Activated T-helper 17 cell treated with anti-CD3 and anti-CD28 coated beads, Interleukin-2, amount 50 U/mL, for 72 hours (primary cell): ENCODE measurements at places on chromosomes 5 and 9. TPM values are rescaled to one million over a fixed set of nuclear protein-coding genes. Genes with fewer than 3 reads are reported as not detected.

Gene SLC38A9
- total RNA-seq: 12.5 TPM

Gene IGFBPL1
- not detected for total RNA-seq

Gene ADCY2
- total RNA-seq: not detected

DNA sequence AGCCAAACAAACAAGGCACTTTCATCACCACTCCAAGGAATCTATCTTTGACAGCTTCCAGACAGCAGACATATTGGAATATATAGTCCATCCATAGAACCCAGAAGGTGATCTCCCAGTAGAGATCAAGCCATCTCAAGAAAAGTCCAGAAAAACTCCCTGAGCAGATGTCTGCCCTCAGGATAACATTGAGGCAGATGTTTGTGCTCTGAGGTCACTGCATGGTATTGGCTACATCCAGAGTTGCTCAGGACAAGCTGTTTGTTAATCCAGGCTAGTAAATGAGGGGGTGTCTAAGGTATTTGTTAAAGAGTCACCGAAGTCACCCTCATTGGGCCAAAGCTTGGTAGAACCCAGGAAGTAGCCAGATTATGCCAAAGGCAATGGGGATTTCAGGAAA, 556.3 kb upstream of the KLF4 start:
- ATAC-seq: no peak

DNA sequence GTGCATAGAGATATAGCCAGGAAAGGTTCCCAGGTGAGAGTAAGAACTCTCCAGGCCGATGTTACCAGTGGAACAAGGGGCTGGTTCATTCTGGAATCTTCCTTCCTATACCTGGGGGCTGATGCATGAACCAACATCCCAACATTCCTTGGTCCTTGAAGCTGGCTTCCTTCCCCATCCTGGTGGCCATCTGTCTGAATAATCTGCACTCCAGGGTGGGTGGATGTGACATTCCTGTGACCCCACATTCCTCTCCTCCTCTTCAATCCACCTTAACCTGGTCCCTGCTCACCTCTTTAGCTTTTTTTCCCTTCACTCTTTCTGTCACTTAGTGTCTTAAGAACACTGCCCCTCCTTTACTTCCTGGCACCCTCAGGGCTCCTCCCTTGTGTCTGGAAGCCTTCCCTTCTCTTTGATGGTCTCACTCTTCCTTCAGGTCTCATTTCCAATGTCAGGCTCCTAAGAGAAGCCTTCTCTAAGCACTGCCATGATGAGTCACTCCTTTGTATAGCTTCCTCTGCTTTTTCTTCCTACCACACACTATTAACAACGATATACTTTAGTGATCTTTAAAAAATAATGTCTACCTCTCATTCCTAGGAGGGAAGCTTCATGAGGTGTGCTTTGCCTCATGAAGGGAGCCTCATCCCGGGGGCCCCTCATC, 80.3 kb downstream of the BOD1 start:
- no peak for ATAC-seq

- peak; percentile 99 for ATAC-seq
These were observed at the start of gene TTLL11 for GRCh38 chr9:122092611-122093506. Gene TTLL11 (minus strand): TSS chr9:122093308. CDS start chr9:122093148, 160 bp downstream.

- ATAC-seq: no peak
These were observed 250.7 kb upstream of the PTPRD start for GRCh38 chr9:10863476-10863875.

DNA sequence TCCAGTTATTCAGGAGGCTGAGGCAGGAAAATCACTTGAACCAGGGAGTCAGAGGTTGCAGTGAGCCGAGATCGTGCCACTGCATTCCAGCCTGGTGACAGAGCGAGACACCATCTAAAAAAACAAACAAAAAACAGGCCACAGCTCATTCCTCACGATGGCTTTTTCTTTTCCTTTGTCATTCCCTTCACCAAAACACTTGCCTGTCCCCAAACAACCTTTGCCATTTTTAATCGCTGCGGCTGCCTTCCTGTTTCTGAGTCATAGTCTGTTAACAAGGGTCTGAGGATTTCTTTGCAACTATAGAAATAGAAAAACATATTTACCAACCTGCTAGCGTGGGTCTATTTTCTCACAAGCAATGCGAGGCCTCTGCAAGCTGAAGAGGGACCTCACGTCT, 123.0 kb upstream of the FSTL4 start:
- no peak for ATAC-seq

GRCh38 chr9:131257266-131258025, 18.9 kb downstream of the FAM78A start:
- no peak for ATAC-seq

- ATAC-seq: no peak
These were observed 1353.4 kb upstream of the WWC1 start for GRCh38 chr5:166938071-166938470.

DNA sequence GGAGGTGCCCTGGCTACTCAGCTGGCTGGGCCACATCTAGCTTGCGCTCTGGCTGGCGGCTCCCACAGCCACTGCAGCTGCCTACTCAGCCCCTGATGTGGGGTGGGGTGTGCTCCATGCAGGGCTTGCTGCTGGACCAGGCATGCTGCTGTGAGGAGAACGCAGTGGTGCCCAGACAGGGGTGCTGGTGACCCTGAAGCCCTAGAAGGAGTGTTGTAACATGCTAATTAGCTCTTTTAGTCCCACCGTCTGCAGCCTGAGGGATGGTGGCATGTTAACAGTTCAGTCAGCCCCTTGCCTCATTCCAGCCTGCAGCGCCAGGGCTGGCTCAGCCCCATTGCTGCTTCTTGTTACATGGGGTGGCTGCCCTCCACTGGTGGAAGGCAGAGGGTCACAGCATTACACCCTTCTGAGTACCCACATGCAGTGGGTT, 642.3 kb downstream of the DMRTA1 start:
- ATAC-seq: no peak

- ATAC-seq: peak; percentile 15
These were observed 4.3 kb upstream of the GPX3 start for GRCh38 chr5:151015974-151016587.

GRCh38 chr5:33037076-33037475, 326.0 kb downstream of the NPR3 start:
- ATAC-seq: no peak

- ATAC-seq: no peak
These were observed 224.1 kb downstream of the ESM1 start for GRCh38 chr5:54761213-54761701.

- no peak for ATAC-seq
These were observed at the start of gene INSYN2B for GRCh38 chr5:169980418-169981053. Gene INSYN2B (minus strand): TSS chr5:169980495. CDS start chr5:169883898, 96,597 bp downstream.

GRCh38 chr9:2377117-2377516, 244.5 kb upstream of the VLDLR start:
- ATAC-seq: no peak

DNA sequence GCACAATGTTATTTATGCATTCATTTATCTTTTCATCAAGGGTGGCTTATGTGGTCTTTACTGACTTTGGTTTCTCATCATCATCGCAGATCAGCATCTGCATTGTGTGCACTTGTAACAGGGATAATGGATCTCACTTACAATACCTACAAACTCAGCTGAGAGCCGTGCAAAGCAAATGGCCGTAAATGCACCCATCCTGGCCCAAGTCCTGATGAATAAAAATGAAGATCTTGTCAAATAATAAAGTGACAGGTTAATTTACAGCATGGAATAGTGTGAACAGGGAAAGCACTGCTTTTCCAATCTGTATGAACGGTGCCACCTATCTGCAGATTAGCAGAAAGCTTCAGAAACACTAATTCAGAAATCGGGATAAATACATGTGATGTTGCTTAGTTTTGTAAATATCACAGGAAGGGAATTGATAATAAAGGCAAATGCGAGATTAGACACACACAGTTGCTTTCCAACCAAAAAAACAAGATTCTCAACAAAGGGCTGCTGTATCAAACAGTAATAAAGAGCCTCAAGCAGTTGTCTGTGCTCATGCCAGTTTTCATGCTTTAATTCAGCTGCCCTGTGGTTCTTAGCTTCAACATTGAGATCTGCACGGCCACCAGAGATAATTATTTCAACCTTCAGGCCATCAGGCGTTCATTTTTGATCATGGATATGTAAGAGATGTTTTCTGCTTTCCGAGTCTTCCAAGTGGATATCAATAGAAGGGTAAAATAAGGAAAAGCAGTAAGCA, 153.4 kb upstream of the POU5F2 start:
- ATAC-seq: no peak

GRCh38 chr9:90801973-90802322, 329 bp downstream of the SYK start:
- ATAC-seq: peak; percentile 7

- ATAC-seq: no peak
These were observed 3.9 kb downstream of the SETX start for GRCh38 chr9:132350861-132351315.

GRCh38 chr9:3962971-3963642, 336.8 kb downstream of the GLIS3 start:
- no peak for ATAC-seq
